ENCODE measurements at places on chromosomes 5 and 9.

GRCh38 chr9:125856331-125856730 is 109.2 kb downstream of the PBX3 start:
- DNase-seq: no peak

DNA sequence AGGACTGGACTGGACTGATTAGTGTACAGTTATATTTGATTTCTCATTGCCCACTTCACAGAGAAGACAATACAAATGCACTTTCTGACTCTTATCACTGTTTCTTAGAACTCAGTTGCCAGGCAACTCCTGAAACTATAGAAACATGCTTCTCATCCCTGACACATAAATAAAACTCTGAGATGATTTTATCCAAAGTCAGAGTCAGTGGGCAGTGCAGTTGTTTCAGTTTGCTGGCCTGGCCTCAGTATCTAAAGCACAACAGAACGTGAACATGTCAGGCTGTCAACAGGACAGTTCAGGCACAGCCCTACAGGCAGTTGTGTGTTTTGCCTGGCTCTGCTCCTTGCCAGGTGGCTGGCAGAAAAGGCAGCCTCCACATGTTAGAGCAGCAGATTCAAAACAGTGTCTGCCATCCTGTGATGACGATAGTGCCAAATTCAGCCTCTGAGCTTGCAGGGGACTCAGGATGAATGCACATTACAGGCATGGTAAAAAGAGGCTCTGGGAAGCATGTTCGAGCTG is 65.1 kb upstream of the CCDC152 start:
- peak; percentile 17 for DNase-seq

GRCh38 chr9:120741191-120741590 is 26.9 kb upstream of the MEGF9 start:
- DNase-seq: no peak

DNA sequence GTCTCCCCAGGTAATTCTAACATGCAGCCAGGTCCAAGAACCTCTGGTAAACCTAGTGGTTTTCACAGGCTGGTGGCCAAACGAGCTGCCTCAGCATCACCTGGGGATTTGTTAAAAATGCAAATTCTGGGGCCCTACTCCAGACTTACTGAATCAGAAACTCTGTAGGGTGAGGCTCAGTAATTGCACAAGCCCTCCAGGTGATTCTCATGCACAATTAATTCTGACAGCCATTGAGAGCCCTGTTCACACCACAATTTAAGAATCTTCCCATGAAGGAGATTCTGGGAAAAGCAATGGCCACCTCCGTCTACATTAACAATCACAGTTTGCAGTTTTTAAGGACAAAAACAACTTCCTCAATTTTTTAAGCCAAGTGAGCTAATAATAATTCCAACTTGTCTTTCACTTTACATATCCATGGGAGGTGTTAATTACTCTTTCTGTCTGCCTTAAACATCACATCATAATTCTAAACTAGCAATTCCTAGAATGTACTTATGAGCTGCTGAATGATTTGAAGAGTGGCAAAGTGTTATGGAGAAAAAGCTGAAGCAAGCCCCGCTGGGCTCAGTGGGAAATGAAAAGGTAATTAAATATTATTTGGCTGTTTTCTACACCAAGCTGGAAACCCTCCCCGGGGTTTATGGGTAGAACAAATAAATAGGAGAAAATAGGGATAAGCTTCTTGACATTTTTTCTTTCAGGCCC is 70.0 kb downstream of the GLDC start:
- DNase-seq: no peak

- peak; percentile 23 for DNase-seq
Measured at GRCh38 chr5:136730426-136730825, 365.1 kb upstream of the TRPC7 start.

- DNase-seq: peak; percentile 33
Measured at GRCh38 chr9:137458194-137459151, 661 bp downstream of the NSMF start.

GRCh38 chr5:65811885-65812284 is 89.9 kb downstream of the NLN start:
- DNase-seq: no peak

GRCh38 chr5:68066277-68066955 is 149.1 kb upstream of the PIK3R1 start:
- DNase-seq: no peak

DNA sequence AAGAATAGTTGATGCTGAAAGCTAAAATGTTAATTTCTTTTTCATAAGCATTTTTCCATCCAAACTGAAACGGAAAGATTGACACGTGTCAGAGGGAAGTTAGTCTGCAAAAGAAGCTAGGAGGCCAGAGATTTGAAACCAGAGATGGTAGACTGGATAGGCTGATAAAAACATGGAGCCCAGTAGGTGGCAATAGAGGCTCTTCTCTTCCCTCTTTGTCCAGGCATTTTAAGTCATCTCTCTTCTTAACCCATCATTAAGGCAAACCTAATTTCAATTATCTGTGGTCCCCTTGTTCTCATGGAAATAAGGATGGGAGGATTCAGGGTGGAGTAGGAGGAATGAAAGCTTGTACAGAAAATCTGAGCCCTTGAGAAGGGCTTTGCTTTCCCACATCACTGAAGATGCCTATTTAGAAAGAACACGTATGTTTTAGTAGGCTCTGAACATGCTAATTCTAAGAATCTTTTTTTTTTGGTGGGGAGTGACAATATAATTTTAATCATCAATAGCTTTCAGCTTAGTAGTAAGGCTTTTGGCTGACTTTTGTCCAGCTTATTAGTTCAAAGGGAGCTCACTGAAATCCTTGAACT is 66.6 kb downstream of the ZNF474 start:
- peak; percentile 79 for DNase-seq

GRCh38 chr9:128638580-128638979 is 18.1 kb downstream of the DYNC2I2 start:
- no peak for DNase-seq

- DNase-seq: no peak
Measured at GRCh38 chr9:136522314-136523237, 23.3 kb downstream of the NOTCH1 start.

- DNase-seq: no peak
Measured at GRCh38 chr9:126106404-126106803, 220.2 kb upstream of the MVB12B start.

GRCh38 chr9:19102631-19103345 is at the start of gene HAUS6:
Gene HAUS6, minus strand, starts transcription at chr9:19102904. Its CDS starts 253 bp downstream, at chr9:19102651.
- DNase-seq: peak; percentile 97

DNA sequence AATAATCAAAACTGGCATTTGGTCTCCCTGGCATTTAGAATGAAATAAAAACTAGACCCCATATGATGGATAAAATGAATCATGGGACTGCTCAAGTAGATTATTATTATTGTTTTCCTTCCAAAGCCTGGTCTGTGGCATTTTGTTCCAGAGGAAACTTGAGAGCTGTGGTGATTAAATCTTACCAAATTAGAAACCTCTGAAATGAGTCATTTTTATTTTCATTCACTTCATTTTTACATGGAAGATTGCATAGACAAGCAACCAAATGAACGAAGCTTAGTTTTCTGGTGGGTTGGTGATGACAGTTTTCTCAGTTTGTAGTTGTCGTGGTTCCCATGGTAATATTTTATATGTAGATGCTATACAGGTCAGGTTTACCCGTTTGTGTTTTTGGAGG is 23.4 kb downstream of the PAM start:
- peak; percentile 77 for DNase-seq

DNA sequence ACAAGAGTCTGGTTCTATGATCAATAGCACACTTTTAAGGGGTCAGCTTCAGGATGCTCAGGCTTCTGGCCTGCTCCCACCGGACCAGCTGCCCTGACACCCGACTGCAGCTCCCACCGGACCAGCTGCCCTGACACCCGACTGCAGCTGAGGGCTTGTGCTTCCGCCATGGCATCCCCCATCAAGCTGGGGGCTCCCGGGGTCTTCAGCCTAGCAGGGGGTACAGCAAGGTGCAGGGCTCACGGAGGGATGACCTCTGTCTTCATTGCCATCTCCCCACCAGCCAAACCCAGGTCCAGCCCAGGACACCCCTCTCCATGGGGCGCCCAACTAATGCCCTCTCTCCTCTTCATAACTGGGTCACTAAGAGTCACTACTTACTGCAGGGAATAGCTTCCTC is 1.9 kb downstream of the FLT4 start:
- DNase-seq: no peak

GRCh38 chr5:69261034-69261433 is 26.3 kb downstream of the CDK7 start:
- peak; percentile 20 for DNase-seq

- DNase-seq: peak; percentile 5
Measured at GRCh38 chr5:43608406-43608805, 5.4 kb downstream of the NNT start.

DNA sequence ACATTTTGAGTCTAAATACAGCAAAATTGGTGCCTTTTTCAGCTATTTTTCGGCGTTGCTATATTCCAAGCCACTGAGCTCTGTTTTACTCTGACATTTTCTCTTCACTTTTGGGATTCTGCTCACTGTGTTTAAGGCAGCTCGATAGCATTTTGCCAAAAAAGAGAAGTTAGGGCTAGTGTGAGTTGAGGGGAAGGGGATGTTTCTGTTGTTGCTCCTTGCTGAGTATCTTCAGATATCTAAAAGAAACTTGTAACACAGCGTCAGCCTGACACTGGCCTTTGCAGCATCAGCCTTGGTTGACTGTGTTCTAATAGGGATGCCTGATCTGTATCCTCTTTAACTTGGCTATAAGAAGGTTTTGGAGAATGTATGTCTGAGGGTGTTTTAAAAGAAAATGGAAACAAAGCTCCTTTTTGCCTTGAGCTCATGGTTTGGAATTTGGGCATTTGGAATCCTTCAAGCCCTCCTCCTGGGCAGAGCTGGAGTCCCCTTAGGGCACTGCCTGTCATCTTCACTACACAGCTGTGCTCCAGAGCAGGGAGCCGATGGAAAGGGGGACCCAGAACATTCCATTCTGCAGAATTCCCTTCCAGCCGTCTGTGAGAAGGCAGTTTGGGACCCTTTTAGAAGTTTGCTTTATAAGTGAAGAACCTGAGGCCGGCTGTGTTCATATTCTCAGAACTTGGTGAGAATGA is 63.0 kb downstream of the EXOSC2 start:
- DNase-seq: no peak

DNA sequence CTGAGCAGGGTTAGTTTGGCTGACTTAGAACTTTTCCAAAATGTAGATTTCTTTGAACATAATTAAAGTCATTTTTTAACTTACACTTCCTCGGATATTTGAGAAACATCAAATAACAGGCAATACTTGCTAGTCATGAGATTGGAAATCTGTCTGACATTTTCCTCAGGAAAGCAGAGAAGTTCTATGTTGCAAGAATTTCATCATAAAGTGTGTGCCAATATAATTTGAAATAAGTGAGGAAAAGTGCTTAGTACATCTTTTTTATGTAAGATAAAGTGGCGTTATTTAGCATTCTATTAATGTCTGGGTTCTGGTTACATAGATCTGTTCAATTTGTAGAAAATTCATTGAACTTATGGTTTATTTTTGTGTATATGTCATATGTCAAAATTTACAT is 48.7 kb upstream of the C5orf47 start:
- peak; percentile 61 for DNase-seq

All from fibroblast of lung (primary cell).